NT2/D1 (cell line): ENCODE measurements at places on chromosomes 3 and 15.

DNA sequence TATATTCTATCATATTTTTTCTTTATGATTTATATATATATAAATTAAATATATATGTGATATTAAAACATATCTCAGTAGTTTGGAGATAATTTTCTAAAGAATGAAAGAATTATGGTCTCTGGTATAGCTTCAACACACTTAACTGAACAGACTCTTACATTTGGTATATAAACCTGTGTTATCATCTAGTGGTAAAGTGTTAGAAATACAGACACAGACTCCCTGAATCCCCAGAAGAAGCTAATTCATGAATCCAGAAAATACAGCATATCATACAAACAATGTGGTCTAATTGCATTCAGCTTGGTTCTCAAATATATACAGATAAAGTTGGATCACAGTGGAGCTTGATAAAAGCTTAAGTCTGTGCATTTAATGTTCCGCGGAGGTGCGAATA lies 1100.4 kb downstream of the ROBO2 start:
- DNase-seq: no peak

GRCh38 chr3:129702934-129703712 lies 96.6 kb upstream of the PLXND1 start:
- no peak for DNase-seq

- DNase-seq: no peak
Observed at GRCh38 chr3:120428924-120429323, 21.9 kb downstream of the FSTL1 start.

DNA sequence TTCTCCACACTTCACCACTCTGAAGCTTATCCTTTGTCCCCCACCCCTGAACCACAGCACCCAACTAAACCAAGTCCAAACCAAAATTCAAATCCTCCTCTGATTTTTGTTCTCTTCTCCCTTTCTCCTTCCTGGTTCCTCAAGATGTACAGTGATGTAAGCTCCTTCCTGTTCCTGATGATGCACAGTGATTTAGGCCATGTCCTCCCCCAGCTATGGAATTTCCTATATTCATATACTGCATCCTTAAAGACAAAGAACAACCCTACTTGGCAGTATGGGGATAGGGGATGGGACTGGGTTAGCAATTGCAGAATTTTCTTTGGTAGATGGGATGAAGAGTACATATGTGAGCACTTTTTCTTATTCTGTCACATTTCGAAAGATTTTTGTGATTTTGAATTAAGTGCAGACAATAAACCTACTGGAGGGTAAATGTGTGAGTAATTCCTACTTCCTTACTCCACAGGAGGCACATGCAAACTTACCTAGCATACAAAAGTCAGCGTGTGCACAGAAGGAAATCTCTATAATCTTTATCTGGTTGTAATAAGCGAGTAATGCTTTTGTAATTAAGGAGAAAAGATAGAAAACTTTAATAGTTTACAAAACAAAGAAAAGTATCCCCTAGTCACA lies 125.0 kb downstream of the ANO10 start:
- DNase-seq: no peak

GRCh38 chr3:101992863-101993262 lies 143.5 kb downstream of the NFKBIZ start:
- DNase-seq: no peak

GRCh38 chr15:74835312-74835823 lies 7.6 kb downstream of the ULK3 start:
- peak; percentile 79 for DNase-seq

- DNase-seq: no peak
Observed at GRCh38 chr3:42081838-42082473, 9.2 kb upstream of the TRAK1 start.
